ENCODE measurements at places on chromosomes 7 and 10.

DNA sequence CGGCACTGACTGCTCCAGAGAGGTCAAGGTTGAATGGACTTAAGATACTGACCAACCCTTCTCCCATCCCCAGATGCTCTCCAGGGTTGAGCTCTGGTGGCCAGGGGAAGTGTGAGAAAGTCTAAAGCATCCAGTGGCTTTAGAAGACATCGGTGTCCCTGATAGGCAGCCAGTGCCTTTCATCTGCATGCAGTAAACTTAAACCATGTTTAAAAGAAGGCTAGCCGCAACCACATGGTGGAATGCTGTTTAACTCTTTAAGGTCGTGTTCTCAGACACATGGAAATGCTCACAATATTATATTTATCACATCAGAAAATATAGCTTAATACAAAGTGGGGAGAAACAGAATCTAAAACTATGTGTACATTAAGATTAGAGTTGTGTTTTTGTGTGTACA is 137.0 kb downstream of the CNNM2 start:
- no peak for DNase-seq

GRCh38 chr7:29495653-29496052 is 68.0 kb upstream of the PRR15 start:
- DNase-seq = no peak

- no peak for DNase-seq
Observed at GRCh38 chr10:46248651-46249146, 38.1 kb upstream of the ANTXRL start.

GRCh38 chr7:101216001-101216859 is 1.2 kb downstream of the PLOD3 start:
- no peak for DNase-seq

GRCh38 chr7:45969940-45970339 is 48.9 kb upstream of the IGFBP3 start:
- DNase-seq = no peak

GRCh38 chr7:38840736-38841460 is 68.1 kb downstream of the VPS41 start:
- no peak for DNase-seq

- no peak for DNase-seq
Observed at GRCh38 chr10:24344279-24344678, 135.3 kb downstream of the KIAA1217 start.

DNA sequence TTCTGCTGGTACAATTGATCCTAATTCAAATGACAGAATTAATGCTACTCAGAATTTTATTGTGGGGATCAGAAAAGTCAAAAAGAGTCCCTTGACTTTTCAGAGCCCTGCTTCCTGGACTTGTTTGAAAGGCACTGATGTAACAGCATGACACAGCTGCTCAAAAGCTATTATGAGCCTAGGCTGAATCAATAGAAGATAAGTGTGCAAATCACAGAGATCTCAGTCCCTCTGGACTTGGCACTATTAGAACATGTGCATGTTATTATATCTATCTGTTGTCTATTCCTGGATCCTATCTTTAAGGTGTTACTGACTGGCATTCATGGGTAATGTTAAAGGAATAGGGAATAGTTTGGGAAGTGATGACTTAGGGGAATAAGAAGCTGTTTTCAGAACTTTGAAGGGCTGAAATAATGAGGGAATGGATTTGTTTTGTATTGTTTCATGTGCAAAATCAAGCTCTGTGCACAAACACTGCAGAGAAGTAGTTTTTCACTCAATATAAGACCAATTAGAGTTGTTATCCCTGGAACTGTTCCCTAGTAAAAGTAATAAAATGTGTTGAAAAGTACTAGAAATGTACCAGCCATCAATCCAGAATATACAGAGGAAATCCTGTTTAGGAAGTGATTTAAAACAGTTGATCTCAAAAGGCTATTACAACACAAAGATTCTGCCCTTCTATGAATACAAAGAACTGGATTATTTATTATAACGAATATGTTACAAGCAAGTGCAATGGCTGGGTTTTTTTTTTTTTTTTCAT is 814.9 kb upstream of the C7orf33 start:
- DNase-seq = no peak
